Glomerular endothelial cell (primary cell): ENCODE measurements at places on chromosomes 12 and 14. TPM values are rescaled to one million over a fixed set of nuclear protein-coding genes. Genes with fewer than 3 reads are reported as not detected.
A peak's percentile ranks its signal among the peaks of the same experiment; 100 is the strongest.

- DNase-seq = no peak
These were observed 79.6 kb downstream of the OTX2 start for GRCh38 chr14:56730538-56731145.

DNA sequence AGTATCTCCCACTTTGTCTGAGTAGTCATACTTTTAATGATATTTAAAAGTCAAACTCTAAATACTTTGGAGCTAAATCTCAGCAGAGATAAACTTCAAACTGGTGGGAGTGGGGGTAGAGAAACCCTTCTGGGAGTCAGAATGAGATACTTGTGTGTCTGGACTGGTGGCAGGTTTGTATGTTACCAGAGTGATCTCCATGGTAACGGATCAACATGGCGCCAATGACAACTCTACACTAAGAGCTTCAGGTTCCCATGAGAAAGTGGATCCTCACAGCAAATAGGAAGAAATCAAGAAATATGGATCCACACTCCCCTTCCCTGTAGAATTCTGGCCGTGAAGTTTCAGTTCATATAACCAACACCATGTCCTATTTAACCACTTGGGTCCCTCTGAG is 121.9 kb downstream of the ETV6 start:
- no peak for DNase-seq

Gene PAPLN
- total RNA-seq = 17.1 and 58.0 TPM in 2 replicates

DNA sequence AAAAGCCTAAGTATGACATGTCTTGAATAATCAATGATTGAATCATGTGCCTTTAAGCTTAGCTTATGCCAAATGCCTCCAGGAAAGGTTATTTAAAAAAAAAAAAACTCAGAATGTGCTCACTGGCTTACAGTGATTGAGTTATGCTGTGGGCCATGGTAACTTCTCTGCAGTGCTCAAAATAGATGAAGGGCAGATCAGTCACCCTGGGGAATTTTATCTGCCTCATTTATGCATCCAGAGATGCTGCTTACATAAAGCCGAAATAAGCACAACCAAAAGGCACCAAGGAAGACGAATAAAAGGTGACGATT is 118.7 kb upstream of the MDM1 start:
- no peak for DNase-seq

DNA sequence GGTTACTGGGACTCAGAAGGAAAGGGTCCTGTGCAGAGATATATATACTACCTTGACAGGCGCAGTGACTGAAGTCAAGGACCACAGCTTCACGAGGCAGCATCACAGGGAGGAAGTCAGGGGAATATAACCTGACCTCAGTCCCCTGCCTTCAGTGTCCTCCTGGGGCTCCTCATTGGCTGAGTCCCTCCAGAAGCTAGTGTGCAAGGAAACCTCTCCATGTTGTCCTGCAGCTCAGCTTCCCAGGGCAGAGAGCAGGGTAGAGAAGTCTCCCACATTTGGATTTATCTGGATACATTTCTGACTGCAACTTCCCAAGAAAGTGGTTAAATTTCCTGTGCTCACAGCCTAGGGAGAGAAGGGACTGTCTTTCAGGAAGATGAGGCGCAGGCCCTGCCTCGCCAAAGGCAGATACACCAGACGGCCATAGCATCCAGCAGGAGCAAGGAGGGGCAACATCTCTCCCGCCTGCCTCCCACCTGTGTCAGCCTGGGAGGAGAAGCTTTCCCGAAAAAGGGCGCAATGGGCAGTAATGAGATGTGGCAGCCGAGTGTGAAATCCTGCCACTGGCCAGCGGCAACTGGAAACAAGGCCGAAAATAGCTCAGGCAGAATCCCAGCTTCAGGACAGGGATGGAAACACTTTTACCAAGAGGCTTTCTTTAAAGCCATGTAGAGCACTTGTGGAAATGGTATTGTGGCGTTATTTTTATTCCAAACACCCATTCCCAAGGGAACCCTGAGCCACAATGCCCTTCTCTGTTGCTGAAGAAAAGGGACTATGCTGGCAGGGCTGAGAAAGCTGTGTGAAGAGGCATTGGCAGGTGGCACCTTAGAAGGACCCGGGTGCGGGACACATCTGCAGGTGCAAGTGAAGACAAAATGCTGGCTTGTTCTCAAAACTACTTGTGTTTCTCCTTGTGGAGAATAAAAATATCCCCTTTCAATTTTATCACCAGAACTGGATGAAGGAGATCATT is 54.9 kb upstream of the HIF1A start:
- no peak for DNase-seq

Gene ANO4
- 0.05 and 1.6 TPM in 2 replicates for total RNA-seq

DNA sequence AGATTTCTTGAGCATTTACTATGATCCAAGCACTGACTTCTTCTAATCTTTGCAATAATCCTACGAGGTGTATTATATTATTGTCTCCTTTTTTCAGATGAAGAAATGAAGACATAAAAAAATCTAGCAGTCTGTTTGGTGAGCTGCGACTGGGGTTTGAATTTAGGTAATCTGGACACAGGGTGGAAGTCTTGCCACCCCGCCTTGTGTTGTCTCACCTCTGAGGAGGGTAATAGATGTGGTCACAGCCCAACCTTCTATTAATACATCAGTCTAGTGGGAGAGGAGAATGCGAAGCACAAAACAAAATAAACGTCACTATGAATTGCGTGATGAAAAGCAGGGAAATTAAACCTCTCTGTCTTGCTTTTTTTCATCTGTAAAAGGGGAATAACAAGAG is 993.9 kb downstream of the VRK1 start:
- DNase-seq = no peak

Gene ZNF84
- total RNA-seq = 20.1 and 20.9 TPM in 2 replicates

Gene COCH
- total RNA-seq = 1.1 and 1.8 TPM in 2 replicates

Gene CCDC175
- total RNA-seq = not detected in 2 replicates

Gene RPL10L
- not detected in 2 replicates for total RNA-seq

DNA sequence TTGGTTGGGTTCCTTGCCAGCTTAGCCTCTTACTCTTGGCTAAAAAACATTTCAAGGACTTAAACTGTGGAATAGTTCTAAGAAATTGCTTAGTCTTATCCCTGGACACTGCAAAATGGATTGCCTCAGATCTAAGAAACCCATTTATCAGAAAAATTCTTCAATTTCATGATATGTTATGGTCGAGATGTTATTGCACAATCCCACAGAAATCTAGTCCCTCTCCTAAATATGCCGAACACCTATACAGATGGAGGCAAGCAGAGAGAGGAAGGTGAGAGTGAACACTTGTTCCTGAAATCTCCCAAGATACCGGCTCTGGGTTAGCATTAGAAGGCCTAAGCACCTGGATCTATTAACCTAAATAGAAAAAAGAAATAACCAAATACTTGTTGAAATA is 267.2 kb downstream of the PAWR start:
- no peak for DNase-seq

- no peak for DNase-seq
These were observed 94.1 kb downstream of the EML5 start for GRCh38 chr14:88698651-88699050.

DNA sequence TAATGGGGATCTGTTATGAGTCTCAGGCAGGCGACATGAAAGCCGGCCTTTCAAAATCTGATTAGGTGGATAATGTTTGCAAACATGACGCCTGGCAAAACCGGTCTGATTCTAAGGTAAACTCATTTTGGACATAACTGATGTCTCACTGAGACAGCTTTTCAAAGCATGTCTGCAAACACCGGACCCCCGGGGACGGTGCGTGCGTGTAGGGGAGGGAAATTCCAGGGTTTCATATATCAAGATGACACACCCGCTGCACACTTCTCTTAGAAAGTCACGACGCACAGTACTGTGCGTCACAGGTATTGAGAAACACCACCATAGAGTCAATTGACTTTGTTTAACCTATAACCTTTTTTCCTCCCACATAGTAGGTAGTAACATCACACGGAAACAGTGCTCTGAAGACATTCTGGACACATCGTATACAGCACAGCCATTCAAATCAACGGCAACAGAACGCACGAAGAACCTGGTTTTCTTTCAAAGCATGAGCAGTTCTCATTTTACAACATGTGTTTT is 43.9 kb upstream of the TESC start:
- DNase-seq = no peak

DNA sequence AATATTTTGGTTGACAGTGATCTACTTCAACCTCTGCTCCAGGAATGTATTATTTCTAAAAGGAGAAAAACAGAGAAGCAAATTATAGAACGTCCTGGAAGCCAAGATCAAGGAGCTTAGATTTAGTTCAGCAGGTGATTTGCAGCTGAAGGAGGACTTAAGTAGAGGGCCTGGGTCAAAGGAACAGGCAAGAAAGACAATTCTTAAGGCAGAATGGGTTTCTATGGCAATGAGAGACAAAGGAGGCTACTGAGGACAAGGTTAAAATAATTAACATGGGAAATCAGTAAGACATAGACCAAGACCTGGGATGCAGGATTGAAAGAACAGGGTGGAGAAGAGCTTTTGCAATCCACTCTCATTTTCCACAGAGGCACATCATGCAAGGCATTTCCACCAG is 2.4 kb upstream of the SNW1 start:
- DNase-seq = no peak

Gene KRT71
- total RNA-seq = not detected in 2 replicates

- DNase-seq = no peak
These were observed 828 bp downstream of the MMAB start for GRCh38 chr12:109572506-109572845.

Gene GUCY2C
- total RNA-seq = not detected in 2 replicates

- no peak for DNase-seq
These were observed 1.8 kb downstream of the TMCC3 start for GRCh38 chr12:94648578-94648977.

DNA sequence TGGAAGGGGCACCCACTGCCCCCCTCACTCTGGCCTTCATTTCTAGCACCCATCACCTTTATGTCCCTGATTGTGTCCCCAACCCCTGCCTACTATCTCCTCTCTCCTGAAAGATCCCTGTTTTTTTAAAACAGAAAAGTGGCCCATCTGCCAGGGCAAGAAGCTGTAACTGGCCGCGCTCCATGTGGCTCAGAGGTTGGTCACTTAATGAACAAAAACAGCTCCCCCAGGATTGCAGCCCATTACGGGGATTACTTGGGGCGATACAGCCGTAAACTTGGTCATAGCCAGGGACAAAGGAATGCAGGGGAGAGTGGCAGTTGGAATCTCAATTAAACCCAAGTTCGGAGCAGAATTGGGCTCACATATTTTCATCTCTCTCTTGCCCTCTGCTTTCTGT is 34.8 kb upstream of the VSX2 start:
- DNase-seq = no peak

DNA sequence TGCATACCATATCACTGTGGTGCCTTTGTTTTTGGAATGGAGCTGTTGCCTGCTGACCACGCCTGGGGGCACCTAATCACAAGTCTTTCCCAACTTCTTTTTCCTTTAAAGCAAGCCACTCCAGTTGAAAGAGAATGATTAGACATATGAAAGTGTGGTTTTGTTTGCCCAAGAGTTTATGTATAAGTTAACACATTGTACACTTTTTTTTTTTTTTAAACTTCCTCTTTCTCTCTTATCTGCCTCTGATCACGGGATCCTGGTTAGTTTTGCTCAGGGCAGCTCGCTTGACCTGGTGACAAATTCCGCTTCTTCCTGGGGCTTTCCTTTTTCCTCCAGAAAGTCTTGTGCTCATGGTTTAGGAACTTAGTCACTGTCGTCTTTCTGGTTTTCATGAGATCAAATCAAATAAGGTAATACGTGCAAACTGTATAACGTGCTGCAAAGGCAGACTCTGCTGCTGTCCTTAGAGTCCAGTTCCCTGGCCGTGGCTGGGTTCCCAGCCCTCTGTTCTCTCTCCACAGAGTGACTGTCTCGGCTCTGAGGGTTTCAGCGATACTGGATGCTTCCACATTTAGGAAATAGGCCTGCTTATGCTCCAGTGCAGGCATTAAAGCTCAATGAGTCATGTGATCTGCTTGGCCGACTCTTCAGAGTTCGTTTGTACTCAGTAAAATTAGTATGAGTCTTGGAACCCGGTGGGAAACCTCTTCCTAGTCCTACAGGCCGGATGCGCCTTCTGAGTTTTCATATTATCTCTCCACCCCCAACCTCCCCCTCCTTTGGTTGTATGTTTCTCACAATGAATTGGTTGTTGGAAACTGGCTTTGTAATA is 15.2 kb downstream of the RASSF3 start:
- DNase-seq = peak; percentile 93

Gene TAS2R43
- 1.3 TPM in 1 of 2 replicates, not detected in the other for total RNA-seq

DNA sequence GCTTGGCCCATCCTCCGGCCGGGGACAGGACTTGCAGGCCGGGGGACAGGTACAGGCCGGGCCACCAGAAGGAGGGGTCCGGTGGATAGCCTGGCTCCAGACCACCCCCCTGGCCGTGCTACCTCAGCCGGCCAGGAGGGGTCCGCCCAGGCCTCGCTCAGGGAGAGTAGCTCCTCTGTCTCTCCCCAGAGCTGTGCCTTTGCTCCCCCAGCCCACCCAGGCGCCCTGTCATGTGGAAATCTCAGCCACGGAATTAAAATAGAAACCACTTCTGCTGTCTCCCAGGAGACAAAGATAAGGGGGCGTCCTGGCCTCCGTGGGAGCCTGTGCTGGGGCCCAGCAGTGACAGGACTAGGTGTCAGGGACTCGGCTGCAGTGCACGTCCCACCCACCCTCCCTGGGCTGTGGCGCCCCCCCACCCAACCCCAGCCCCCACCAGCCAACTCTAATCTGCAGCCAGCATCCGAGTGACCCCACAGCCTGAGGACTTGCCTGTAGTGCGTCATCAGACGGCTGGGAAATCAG is 3.3 kb upstream of the CRIP2 start:
- no peak for DNase-seq

Gene SELPLG
- 0.48 and 0.58 TPM in 2 replicates for total RNA-seq

- no peak for DNase-seq
These were observed 48.2 kb downstream of the CPSF6 start for GRCh38 chr12:69287556-69287955.

GRCh38 chr12:52643233-52644077 is 8.6 kb downstream of the KRT2 start:
- no peak for DNase-seq

DNA sequence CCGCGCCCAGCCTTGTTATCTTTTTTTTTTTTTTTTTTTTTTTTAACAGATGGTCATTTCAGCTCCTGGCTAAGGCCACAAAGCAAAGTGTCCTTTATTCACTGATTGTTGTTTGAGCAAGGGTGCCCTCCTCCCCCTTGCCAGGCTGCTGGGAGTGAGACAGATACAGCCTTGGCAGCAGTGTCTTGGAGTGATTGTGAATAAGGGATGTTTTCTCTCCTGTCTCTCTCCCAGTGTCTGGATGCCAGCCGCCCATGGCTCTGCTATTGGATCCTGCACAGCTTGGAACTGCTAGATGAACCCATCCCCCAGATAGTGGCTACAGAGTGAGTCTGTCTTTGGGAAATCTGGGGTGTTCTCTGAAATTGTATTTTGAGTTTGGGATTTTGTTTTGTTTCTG is 28.7 kb downstream of the FNTB start:
- DNase-seq = no peak

Gene PRIMA1
- total RNA-seq = not detected in 2 replicates
